Hippocampal formation (tissue), 2 donors: ENCODE measurements at places on chromosomes 12 and 14.

GRCh38 chr14:98599082-98599481, 672.9 kb downstream of the BCL11B start:
- DNase-seq = no peak

DNA sequence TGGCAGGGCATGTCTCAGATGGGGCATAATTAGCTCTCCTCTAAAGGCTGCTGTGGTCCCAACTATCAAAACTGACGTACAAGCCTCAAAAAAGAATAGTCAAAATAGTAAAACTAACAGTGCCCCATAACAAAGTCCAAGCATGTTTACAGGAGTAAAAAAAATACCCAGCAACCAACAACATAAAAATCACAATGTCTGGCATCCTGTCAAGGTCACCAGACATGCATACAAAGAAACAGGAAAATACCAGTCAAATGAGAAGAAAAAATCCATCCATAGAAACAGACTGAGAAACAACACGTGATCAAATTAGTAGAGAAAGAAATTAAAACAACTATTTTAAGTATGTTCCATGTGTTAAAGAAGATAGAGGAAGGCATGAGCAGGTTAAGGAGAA, 131.2 kb upstream of the C14orf180 start:
- DNase-seq = no peak

- no peak for DNase-seq
Measured at GRCh38 chr14:88856786-88857366, 32.4 kb downstream of the TTC8 start.

DNA sequence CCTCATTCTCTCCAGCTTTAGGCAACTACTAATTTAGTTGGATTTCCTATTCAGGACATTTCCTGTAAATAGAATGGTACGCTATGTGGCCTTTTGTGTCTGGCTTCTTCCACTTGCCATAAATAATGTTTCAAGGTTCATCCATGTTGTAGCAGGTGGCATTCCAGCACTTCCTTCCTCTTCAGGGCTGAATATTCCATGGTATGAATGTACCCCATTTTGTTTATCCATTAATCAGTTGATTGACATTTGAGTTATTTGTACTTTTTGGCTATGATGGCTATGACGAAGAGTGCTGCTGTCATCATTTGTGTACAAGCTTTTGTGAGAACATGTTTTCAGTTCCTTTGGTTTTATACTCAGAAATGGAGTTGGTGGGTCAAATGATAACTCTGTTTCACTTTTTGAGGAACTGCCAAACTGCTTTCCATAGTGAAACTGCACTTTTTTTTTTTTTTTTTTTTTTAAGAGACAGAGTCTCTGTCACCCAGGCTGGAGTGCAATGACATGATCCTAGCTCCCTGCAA, 6.5 kb upstream of the CDK2AP1 start:
- DNase-seq = no peak

- DNase-seq = peak; percentile 22
Measured at GRCh38 chr14:29584992-29585391, 342.7 kb downstream of the PRKD1 start.

DNA sequence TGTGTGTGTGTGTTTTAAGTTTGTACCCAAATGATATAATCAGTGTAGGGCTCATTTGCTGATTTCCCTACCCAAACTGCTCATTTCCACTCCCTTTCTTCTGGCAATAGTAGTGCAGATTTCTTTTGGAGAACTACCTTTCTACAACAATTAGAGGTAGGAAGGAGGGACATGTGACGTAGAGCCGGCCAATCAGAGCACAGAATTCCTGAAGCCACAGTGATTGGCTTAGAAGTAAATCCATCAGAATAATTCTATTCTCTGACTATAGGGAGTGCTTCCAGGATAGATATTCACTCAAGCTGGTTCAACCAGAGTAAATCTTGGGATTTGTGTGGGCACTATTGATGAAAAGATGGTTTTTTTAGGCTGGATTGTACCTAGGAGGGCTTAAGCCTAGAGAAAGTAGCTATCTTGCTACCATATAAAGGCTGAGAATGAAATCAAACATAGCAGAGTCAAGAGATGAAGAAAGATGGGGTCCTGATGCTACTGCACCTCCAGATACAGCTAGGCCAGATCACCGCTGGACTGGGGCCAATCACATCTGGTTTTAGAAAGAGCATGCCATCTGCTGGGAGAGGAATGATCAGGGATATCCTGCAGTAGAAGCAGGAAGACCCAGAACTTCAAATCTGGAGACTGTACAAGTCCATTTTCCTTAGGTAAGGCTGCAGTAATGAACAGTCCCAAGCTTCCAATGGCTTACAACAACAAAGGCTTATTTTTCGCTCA, 54.1 kb upstream of the NUAK1 start:
- DNase-seq = no peak

DNA sequence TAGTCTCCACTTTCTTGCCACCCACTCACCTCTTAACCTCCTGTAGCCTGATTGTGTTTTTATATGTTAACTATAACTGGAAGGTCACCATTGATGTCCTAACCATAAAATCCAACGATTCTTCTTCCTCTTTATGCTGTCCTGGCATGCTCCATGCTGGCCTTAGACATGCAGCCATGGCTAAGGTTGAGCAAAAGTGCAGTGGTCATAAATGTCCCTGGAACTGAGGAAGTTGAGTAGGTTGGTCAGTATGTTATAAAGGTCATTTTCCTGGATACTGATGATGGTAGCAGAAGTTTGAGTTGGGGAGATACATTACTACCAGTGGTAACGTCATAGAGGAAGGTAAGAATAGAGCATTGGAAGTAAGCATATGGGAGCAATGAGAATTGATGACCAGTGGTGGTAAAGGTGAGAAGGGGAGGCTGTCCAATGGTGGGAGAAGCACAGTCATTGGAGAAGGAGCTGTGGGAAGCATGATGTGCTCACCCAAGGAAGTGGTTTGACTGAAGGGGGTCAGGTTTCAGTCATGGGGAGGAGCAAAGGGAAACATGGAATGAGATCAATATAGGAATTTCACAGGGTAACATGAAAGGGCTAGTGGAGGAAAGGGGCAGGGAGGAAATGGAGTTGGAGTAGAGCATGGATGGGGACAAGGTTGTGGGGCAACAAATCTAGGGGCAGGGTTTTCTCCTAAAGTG, 240.8 kb downstream of the DACT1 start:
- no peak for DNase-seq

DNA sequence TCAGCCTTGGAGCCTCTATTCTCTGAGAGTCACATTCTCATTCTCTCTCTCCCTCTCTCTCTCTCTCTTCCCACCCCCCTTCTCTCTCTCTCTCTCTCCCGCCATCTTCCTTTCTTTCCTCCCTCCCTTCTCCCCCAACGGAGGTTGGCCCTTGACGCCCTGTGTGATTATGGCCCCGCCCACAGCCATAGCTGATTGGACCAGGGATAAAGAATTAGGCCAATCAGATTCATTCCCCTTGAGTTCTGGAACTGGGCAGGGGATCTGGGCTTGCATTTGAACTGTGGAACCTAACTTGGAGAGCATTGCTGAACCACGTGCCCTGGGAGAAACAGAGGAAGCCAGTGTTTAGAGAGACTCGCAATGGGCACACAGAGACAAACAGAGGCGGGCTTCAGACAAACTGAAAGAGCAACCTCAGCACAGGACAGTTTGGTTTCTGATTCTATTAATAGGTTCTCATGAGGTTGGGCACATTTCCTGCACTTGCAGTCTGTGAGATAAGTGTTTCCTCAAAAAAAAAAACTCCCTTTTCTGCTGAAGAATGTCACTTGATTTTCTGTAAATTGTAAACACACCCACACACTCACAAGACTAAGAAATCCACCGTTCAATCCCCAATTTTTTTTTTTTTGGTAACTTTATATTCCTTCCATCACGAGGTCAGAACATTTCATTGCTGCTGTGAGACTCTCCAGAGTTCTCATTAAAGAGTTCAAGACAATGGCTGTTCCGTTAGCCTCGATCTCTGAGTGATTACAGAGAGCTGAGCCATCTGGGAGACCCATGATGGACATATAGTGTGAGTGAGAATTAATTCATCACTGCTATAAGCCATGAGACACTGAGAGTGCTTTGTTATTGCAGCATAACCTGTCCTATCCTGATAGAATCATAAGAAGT, 3.5 kb upstream of the P2RX7 start:
- DNase-seq = peak; percentile 96

- DNase-seq = no peak
Measured at GRCh38 chr12:24062642-24063245, 113.3 kb upstream of the SOX5 start.

GRCh38 chr12:121186826-121187225, 23.1 kb upstream of the P2RX4 start:
- DNase-seq = no peak

GRCh38 chr12:113384778-113385177, 18.9 kb downstream of the SDS start:
- no peak for DNase-seq
